Fibroblast of the conjunctiva (primary cell): ENCODE measurements at places on chromosomes 6 and 20.

DNA sequence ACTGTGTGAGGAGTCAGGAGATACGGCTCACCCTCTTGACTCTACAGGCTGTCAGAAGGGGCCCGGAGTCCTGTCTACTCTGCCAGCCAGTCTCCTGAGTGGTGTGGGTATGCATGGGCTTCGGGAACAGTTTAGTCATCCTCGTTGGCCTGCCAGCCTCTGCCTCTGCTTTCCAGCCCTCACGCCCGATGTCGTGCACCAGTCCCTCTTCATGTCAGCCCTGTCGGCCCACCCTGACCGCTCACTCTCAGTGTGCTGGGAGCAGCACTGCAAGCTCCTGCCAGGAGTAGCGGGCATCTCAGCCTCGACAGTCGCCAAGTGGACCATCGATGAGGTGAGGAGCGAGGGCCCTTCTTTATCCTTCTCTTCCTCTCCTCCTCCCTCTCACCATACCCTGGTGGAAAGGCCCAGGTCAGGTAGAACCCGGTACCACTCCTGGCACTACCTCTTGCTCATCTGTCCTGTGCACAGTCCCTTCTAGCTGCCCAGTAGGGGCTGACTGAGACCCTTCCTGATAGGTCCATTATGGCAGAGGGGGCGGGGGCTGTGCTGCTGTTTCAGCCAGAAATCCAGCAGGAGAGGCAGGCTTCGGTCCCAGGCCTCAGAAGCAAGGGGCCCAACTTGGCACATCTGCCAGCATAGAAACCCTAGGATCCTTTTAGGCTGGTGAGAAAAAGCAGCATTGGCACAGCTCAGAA lies 18.7 kb upstream of the SGK2 start:
- no peak for DNase-seq

GRCh38 chr6:108661430-108661829 lies 100.7 kb downstream of the FOXO3 start:
- DNase-seq: no peak

DNA sequence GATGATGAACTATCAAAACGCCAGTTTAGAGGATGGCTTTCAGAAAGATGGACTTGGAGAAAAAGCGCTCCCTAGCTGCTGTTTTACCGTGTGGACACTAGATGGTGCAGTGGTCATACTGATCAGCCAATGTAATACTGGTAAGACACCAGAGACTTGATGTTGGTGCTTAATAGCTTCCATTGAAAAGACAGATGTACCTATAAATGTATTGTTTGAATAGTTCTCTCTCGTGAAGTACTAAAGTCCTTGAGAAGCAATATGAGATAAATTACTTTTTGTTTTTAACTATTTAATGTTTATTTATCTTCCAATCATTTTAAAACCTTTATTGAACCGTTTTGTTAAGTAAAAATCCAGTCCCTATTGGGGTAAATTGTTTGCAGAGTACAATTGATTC lies 63.9 kb upstream of the FUCA2 start:
- peak; percentile 85 for DNase-seq

DNA sequence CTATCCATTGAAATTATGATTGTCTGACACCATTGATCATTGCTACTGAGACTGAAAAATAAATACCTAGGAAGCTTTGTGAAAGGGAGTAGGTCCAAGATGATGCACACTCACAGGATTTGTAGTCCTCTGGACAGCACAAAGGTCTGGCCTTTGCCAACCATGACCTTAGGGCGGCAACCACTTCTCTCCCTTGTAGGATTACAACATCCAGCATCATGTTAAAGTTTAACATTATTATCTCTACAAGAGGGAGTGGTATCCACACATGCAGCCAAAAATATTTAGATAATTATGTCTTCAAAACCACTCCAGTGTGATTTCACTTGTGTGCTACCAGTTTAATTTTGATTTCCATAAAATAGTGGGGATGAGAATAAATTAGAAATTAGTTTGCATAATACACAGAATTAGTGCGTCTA lies 51.1 kb upstream of the NHSL1 start:
- no peak for DNase-seq

- DNase-seq: no peak
Observed at GRCh38 chr20:33669873-33670640, 3.3 kb downstream of the ACTL10 start.

DNA sequence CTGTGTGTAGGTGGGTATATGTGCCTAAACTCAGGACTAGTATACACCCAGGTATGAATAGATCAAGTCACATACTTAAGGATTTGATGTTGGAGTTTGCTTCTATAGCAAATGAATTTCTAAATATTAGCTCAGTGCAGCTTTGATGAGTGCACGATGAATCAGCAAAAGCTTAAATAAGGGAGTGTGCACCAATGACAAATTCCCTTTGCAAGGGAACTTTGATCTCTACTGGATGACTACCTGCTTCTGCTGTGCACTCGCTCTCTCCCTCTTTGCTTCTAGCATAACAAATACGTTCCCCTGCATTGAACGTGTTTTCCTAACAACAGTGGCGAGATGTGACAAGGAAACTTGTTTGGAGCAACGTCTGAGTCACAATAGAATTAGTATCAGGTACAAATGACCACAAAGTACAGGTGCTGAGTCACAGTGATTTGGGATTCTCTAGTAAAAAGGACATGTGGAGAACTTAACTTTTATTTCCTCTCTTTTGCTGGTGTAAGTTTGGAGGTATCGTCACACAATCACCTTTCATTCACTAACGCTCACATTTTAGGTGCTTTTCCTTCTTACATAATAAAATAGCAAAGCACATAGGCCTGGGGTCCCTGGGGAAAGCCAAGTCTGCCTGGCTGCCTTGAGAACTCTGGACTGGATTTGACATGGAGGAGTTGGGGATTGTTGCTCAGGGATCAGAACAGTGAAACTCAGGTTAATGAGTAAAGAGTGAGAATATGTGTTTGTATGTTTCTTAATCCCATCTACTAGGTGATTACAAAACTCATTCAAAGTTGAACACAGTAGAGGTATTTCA lies 49.7 kb downstream of the KLHL31 start:
- DNase-seq: peak; percentile 33

DNA sequence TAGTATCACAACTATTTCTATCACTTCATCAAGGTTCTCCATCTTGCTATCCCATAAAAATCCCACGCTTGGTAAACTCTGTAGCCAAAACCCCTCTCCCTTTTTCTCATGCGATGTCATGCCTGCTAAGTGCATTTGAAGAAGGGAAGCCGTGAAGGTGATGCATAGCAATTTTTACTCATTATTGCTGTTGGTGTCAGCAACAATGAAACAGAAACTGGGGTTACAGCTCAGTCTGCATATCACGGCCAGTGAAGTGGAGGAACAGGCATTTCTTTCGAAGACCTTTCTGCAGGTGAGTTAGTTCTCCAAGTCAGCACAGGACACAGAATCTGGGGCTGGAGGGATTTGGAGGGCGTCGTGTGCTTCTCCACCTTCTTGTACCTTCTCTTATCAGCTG lies 5.8 kb downstream of the UNC93A start:
- DNase-seq: no peak

GRCh38 chr20:62089393-62089792 lies 23.7 kb upstream of the TAF4 start:
- DNase-seq: no peak

- DNase-seq: no peak
Observed at GRCh38 chr20:37745553-37745952, 51.7 kb downstream of the CTNNBL1 start.

GRCh38 chr6:154513601-154514320 lies 3.3 kb upstream of the CNKSR3 start:
- no peak for DNase-seq

DNA sequence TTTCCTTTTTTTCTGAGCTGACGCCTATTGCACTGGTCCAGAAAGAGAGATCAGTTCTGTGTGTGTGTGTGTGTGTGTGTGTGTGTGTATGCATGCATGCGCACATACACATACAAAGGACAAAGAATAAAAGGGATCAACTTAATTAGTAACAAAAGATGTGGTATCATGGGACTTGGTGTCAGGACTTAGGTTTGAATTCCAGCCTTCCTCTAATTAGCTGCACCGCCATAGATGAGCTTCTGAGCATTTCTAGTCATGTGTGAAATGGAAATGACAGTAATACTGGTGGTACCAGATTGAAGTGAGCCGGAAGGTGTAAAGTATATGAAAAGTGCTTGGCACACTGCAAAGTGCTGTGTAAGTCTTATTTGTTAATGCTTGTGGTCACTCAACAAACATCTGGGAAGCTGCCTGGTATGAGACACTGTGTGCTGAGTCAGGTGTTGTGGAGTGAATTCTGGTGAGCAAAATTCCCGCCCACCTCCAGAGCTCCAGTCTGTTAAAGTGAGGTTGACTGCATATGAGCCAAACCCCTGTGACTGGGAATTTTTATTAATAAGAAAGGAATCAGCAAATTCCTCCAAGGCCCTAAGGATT lies 12.4 kb downstream of the DAAM2 start:
- DNase-seq: no peak

DNA sequence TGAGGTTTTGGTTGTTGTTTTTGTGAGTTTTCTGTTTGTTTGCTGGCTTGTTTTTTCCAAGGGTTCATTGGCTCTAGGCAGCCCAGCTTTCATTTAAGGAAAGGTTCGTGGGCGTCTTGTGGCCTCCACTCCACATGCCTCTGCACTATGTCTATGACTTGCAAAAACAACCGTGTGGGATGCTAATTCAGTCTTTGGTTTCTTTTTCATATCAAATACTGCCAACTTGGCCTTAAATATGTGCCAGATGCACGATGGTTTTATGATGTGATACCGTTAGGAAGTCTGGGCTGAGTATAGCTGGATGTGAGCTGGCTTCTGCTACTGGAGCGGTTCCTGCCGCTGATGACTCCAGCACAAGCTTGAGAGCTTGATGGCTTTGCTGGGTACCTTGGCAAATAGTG lies 96.3 kb downstream of the BMP2 start:
- DNase-seq: no peak

DNA sequence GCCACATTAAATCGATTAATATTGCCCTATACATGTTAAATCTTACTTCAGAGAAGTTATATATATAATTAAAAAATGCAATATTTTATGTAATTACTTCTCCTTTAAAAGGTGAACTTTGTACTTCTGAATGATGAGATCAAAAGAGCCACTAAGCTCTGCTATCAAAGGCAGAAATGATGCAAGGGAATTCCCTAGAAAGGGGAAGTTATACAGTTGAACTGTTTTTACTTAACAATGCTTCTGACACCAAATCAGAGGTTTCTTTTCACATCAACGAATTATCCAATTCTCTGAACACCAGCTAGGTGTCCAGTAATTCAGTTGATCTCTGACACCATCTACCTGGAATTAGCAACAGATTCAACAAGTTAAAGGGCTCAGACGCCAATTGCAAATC lies 319.9 kb upstream of the TSHZ2 start:
- no peak for DNase-seq

DNA sequence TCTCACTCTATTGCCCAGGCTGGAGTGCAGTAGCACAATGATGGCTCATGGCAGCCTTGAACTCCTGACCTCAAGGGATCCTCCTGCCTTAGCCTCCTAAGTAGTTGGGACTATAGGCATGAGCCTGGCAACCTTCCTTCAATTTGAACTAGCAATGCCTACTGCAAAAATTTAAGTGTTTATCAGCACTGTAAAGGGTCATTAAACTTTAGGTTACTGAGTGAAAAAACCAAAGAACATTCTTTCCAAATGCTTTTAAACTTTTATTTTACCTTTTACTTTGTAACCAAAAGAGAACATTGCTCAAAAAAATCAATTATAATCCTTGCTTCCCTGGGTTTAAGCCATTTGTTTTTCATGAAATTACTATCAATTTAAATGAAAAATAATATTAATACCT lies 101.0 kb upstream of the NHSL1 start:
- DNase-seq: no peak

DNA sequence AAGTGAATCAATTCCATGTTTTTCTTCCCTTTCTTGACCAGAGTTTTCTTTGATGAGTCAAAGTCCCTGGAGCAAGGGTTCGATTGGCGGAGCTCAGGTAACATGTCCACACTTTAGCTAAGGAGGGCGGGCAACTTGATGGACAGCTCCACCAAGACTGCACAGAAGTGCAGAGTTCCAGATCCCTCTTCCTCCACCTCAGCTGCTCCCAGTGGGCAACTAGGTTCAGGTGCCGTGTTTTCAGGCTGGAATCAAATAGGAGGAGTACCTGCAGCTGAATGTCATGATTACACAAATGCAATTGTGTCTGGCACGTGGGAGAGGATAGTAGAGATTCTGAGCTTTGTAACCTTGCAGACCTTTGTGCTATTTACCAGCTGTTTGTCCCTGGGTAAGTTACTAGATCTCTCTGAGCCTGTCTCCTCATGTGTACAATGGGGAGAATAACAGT lies 1.9 kb upstream of the ELMO2 start:
- DNase-seq: no peak

- peak; percentile 78 for DNase-seq
Observed at GRCh38 chr6:32984622-32985389, 16.4 kb downstream of the BRD2 start.

DNA sequence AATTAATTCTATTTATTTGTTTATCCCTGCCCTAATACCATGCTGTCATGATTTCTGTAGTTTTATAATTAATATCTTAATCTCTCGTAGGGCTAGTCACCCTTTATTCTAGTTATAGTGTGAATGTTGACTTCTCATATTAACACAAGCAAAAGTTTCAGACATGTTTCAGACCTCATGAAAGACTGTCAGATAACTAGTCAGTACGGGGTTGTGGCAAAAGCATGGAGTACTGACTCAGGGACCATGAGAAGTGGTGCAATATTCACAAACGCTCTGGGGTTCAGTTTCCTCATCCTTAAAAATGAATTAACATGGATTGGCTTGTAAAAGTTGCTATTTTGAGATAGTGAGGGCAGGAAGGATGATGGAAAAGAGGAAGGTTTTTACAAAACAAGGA lies 148.9 kb downstream of the TMEM200A start:
- no peak for DNase-seq

DNA sequence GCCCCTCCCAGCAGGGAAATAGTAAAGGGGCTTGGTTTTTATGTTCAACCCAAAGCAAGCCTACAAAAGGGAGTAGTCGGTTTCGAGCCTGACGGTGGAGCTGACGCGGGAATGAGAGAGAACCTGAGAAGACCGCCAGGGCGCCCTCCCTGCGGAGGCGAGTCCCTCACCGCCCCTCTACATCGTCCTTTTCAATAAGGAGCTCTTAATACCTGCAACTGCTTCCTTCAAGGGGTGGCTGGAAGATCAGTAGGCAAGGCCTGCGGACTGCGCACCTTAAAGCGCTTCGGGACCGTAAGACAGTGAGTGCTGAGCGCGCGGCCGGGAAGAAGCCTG lies 709 bp upstream of the ZNF76 start:
- DNase-seq: no peak

DNA sequence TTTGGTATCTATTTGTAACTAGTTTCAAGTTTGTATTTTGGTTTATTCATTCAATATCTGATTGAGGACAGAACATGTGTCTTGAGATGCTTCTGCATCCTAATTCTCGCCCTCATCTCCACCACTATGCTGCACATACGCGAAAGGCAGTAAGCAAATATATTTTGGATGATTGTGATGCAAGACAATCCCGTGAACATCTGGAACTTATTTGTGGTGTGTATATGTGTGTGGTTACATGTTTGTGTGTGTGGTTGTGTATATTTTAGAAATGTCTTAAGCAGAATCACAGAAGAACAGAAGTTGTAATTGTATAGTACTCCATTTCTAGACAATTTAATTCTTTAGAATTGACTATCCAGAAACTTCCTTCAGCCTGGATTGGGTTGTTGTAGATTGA lies 35.1 kb upstream of the RNF144B start:
- no peak for DNase-seq
